Activated B cell treated with CpG ODN at 0.5 μM for 24 hours (primary cell): ENCODE measurements at places on chromosomes 2 and 18. TPM values are rescaled to one million over a fixed set of nuclear protein-coding genes. Genes with fewer than 3 reads are reported as not detected.
A peak's percentile ranks its signal among the peaks of the same experiment; 100 is the strongest.

The FAM237A gene
- not detected in 2 replicates for total RNA-seq

DNA sequence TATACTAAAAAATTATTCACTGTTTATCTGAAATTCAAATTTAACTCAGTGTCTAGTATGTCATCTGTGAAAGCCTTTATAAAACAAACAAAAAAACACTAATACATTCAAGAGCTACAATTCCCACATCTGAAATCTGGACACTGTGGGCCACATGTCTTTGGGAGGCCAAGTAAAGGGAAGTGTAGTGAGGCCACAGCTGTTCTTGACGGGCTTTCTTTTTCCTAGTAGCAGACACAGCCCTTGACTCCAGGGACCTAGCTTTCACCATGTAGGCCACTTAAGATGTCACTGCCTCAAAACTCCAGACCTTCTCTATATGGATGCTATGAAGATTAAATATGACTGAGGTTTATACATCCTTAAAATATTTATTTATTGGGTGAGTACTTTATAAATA is 91.1 kb downstream of the RBMS1 start:
- no peak overlapping the region for H3K4me3 ChIP-seq
- no peak overlapping the region for H3K27ac ChIP-seq
- H3K36me3 ChIP-seq = peaks cover 4% of the 10 kb centered on the region
- no peak for DNase-seq

GRCh38 chr2:237669628-237670392 is 42.4 kb downstream of the LRRFIP1 start:
- H3K27me3 ChIP-seq = peaks cover 5% of the 10 kb centered on the region
- no peak for DNase-seq
- H3K4me3 ChIP-seq = peak overlapping the region; percentile 32
- no peaks in the 10 kb centered on the region for H3K36me3 ChIP-seq

- H3K27ac ChIP-seq = peak overlapping the region; percentile 98
- H3K4me1 ChIP-seq = peaks cover 96% of the 10 kb centered on the region
- peak overlapping the region; percentile 76 for H3K4me3 ChIP-seq
- peaks cover 50% of the 10 kb centered on the region for H3K36me3 ChIP-seq
Measured at GRCh38 chr2:46983065-46983801, 67.6 kb upstream of the MCFD2 start.

The SLC40A1 gene
- total RNA-seq = 0.12 and 0.20 TPM in 2 replicates

- H3K4me1 ChIP-seq = no peaks in the 10 kb centered on the region
- H3K27me3 ChIP-seq = no peaks in the 10 kb centered on the region
- H3K27ac ChIP-seq = no peak overlapping the region
- no peak overlapping the region for H3K4me3 ChIP-seq
Measured at GRCh38 chr2:181923121-181923520, 31.6 kb downstream of the ITPRID2 start.

GRCh38 chr2:173590276-173590861 is 235.7 kb downstream of the CDCA7 start:
- H3K36me3 ChIP-seq = no peaks in the 10 kb centered on the region
- H3K4me1 ChIP-seq = no peaks in the 10 kb centered on the region
- no peak overlapping the region for H3K4me3 ChIP-seq
- peaks cover 13% of the 10 kb centered on the region for H3K27me3 ChIP-seq

GRCh38 chr18:56649996-56650395 is 1.2 kb upstream of the WDR7 start:
- H3K4me1 ChIP-seq = peaks cover 29% of the 10 kb centered on the region
- peak overlapping the region; percentile 6 for H3K4me3 ChIP-seq
- no peaks in the 10 kb centered on the region for H3K27me3 ChIP-seq

The GRP gene
- not detected in 2 replicates for total RNA-seq

The DUSP19 gene
- total RNA-seq = 0.31 and 0.49 TPM in 2 replicates

The IL1F10 gene
- not detected in 2 replicates for total RNA-seq

The CRYGC gene
- total RNA-seq = not detected in 2 replicates

The CCDC74A gene
- 0.71 and 1.1 TPM in 2 replicates for total RNA-seq

DNA sequence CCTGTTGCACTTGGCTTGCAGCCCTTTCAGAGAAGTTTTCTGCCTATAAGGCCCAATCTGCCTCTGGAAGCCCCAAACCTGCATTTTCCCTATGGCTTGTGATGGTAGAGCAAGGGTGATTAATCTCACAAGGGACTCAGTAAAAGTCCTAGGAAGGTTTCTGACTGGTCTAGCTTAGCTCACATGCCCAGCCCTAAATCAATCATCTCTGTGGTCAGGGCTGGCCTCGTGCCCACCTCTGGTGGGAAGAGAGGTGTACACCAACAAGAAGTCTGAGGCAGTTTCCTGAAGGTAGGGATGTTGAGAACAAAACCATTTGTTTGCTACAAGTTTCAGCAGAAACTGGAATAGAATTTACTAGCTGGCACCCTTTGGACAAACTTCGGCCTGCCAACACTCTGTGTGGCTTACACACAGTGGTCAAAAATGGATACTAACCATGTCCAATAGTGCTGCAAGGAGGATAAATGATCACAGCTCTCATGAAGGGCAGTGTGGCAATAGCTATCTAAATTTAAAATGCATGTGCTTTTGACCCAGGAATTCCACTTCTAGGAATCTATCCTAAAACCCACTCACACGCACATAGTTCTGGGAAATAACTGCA is 96.4 kb downstream of the EN1 start:
- DNase-seq = no peak
- no peaks in the 10 kb centered on the region for H3K4me1 ChIP-seq
- no peak overlapping the region for H3K27ac ChIP-seq
- H3K4me3 ChIP-seq = no peak overlapping the region
- peaks cover 7% of the 10 kb centered on the region for H3K27me3 ChIP-seq
- no peaks in the 10 kb centered on the region for H3K36me3 ChIP-seq

DNA sequence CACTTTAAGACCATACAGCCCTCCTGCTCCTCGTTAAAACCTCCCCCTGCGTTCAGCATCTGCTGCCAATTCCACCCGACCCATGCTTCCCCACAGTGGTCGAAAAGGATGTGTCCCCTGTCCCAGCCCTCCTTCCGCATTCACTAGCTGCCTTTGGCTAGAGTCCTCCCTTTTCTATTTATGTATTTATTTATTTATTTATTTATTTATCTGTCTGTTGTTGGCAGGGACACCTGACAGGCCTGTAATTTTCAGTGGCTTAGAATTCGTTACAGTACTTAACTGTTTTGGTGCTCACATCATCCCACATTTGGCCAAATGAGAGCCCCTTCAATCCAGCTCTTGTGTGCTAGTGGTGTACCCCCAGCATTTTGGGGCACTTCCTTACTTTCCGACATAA is 50.8 kb downstream of the GNAL start:
- H3K36me3 ChIP-seq = no peaks in the 10 kb centered on the region
- no peak overlapping the region for H3K4me3 ChIP-seq
- peaks cover 22% of the 10 kb centered on the region for H3K27me3 ChIP-seq
- no peaks in the 10 kb centered on the region for H3K4me1 ChIP-seq

GRCh38 chr18:35949090-35949489 is 23.4 kb upstream of the RMP24 start:
- peaks cover 8% of the 10 kb centered on the region for H3K4me1 ChIP-seq
- H3K27me3 ChIP-seq = peaks cover 27% of the 10 kb centered on the region
- no peak overlapping the region for H3K27ac ChIP-seq
- no peaks in the 10 kb centered on the region for H3K36me3 ChIP-seq
- DNase-seq = no peak
- H3K4me3 ChIP-seq = no peak overlapping the region

GRCh38 chr2:156708051-156708450 is 271.9 kb downstream of the GPD2 start:
- no peak overlapping the region for H3K27ac ChIP-seq
- H3K36me3 ChIP-seq = no peaks in the 10 kb centered on the region
- no peak for DNase-seq
- no peaks in the 10 kb centered on the region for H3K27me3 ChIP-seq

The NPAS2 gene
- total RNA-seq = not detected in 2 replicates

DNA sequence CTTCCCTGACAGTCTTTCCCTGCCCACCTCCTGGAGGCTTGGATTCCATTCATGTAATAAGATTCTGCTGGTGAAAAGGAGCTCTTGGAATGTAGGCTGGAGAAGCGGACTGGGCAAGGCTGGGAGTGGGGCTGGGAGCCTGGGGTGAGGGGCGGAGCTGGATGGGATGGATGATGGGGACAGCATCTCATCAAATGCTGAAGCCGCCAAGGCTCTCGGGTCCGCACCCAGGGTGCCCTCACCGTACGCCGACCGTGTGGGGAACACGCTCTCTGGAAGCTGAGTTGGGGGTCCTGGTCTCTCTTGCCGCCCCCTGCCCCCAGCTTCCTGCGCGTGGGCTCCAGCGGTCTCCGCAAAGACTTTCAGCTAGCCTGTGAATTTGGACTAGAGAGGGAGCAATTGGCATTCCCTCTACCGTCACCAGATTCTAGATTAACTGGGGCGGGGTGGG is 9.1 kb downstream of the RAX start:
- H3K4me1 ChIP-seq = peaks cover 33% of the 10 kb centered on the region
- peaks cover 64% of the 10 kb centered on the region for H3K27me3 ChIP-seq
- no peak overlapping the region for H3K4me3 ChIP-seq
- H3K36me3 ChIP-seq = no peaks in the 10 kb centered on the region

DNA sequence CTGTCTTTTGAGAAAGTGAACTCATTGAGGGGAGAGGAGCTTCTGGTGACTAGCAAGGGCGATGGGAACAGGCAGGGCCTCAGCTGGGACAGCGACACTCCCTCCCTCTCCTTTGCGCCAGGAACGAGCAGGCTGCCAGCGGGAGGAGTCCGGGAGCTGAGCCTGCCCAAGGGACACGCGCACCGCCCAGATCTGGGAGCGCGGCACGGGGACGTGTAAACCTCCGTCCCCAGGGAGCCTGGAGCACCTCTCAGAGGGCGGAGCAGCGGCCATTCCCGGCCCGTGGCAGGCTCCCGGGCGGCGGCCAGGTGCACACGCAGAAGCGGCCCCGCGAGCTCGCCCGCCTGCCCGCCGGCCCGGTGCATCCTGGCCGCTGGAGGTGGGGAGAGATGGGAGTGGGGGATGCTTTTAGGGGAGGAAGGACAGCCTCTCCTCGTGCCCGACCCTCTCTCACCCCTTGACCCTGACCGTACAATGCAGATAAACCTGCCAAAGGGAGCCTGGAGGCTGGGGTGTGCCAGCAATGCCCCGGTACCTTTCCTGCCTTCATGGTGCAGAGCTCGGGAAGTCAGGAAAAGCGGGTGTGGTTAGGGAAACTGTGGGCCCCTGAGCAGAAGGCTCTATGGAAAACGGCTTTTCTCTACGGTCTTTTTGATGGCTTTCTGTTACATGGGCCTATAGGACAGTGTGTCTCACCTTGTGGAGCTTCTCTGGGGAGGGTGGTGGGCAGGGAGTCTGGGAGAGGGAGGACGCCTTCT is 2.2 kb downstream of the AQP4 start:
- no peak for DNase-seq
- H3K27me3 ChIP-seq = peaks cover 26% of the 10 kb centered on the region
- no peaks in the 10 kb centered on the region for H3K4me1 ChIP-seq
- H3K36me3 ChIP-seq = no peaks in the 10 kb centered on the region

The CNTNAP5 gene
- not detected in 2 replicates for total RNA-seq

The C2orf80 gene
- total RNA-seq = not detected in 2 replicates

The TNFRSF11A gene
- total RNA-seq = 0.07 and 0.24 TPM in 2 replicates

The RAX gene
- total RNA-seq = not detected in 2 replicates

The ZAP70 gene
- total RNA-seq = 2.8 and 4.8 TPM in 2 replicates

The UBR3 gene
- total RNA-seq = 29.4 and 35.6 TPM in 2 replicates

- DNase-seq = no peak
- no peak overlapping the region for H3K27ac ChIP-seq
- H3K36me3 ChIP-seq = no peaks in the 10 kb centered on the region
- H3K4me3 ChIP-seq = no peak overlapping the region
- no peaks in the 10 kb centered on the region for H3K4me1 ChIP-seq
Measured at GRCh38 chr18:69854455-69854854, 93.2 kb downstream of the CD226 start.

DNA sequence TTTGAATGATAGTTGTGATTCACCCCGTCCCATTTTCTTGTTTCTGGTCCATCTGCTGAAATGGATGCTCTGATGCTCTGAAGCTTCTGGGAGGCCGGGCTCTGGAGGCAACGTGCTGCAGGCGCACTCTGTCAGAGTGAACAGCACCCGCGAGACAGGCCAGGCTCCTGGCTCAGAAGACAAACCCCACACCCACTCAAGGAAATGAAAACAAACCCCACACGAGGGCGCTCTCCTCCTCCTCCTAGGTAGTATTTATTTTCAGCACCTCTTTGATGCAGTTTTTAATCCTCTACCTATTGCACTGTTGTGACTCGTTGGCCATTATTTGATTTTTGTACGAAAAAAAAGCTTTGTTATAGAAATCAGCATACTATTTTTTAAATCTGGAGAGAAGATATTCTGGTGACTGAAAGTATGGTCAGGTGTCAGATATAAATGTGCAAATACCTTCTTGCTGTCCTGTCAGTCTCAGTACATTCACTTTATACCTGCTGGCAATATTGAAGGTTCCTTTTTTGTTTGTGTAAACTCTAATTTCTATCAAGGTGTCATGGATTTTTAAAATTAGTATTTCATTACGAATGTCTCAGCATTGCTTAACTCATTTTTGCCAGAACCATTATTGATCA is 10.3 kb upstream of the CHST10 start:
- DNase-seq = peak; percentile 43
- H3K36me3 ChIP-seq = no peaks in the 10 kb centered on the region
- no peak overlapping the region for H3K27ac ChIP-seq
- peaks cover 10% of the 10 kb centered on the region for H3K27me3 ChIP-seq
- H3K4me3 ChIP-seq = no peak overlapping the region
- H3K4me1 ChIP-seq = peaks cover 3% of the 10 kb centered on the region

DNA sequence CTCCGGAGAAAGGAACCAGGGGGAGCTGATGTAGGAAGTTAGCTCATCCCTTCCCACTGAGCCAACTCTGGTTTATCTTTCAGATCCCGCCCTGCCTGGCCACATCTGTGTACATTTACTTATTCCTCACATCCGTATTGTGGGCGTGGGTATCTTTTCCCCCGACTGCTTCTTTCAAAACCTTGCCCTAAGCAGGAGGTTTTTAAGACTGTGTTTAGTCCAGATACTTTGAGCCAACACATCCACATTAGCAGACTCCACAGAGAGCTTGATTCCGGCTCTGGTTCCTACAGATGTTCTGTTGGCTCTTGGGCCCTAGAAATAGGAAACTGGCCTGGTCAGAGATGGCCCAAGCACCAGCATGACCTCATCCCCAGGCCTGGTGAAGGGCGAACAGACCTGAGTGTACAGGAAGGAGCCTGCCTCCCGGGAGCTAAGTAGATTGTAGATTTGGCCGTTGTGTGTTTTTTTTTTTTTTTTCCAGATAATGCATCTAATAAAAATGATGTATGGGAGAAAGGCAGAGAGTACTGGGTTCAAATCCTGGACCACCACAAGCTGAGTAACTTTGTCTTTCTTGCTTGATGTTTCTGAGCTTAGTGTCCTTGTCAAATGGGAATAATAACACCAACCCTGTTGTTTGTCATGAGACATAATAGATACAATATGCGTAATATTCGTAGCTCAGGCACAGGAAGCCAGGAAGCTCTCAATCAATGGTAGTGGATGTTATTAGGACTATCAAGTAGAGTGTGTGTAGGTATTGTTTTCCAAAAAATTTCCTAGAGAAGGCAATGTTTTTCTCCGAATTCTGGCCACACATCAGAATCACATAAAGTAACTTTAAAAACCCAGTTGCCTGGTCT is 92.3 kb downstream of the PRKCE start:
- no peaks in the 10 kb centered on the region for H3K27me3 ChIP-seq
- H3K36me3 ChIP-seq = peaks cover 2% of the 10 kb centered on the region
- H3K4me3 ChIP-seq = no peak overlapping the region
- no peak overlapping the region for H3K27ac ChIP-seq
- no peak for DNase-seq

DNA sequence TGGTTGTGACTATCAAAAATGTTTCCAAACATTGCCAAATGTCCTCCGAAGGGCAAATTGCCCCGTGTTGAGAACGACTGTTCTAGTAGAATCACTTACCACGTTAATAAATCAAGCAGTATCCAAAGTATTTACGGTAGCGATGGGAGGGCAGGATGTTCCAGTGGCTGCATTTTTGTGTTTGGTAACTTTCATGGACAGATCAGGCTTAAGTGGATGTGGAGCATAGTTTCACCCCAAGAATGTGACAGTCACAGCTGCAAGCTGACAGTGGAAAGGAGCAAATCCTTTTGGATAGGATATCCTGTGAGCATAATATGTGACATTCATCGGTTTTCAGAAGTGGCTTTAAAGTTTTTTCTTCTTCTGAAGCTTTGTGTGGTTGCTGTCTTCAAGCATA is 46.3 kb upstream of the DARS1 start:
- no peaks in the 10 kb centered on the region for H3K27me3 ChIP-seq
- peaks cover 4% of the 10 kb centered on the region for H3K4me1 ChIP-seq
